NCI-H2171 treated with DMSO at 0.1 percent for 48 hours (cell line): ENCODE measurements at places on chromosomes 16 and 17.

- no peak for DNase-seq
Observed at GRCh38 chr16:1950559-1950958, 3.9 kb downstream of the RPL3L start.

GRCh38 chr17:45314741-45315647, 1.8 kb downstream of the MAP3K14 start:
- DNase-seq, result no peak

GRCh38 chr17:70655176-70655958, 486.0 kb downstream of the KCNJ2 start:
- peak; percentile 18 for DNase-seq

GRCh38 chr17:48037838-48038323, 284 bp upstream of the COPZ2 start:
- DNase-seq, result no peak

GRCh38 chr17:55116440-55116914, 147.9 kb downstream of the STXBP4 start:
- DNase-seq, result no peak

GRCh38 chr16:87784812-87785211, 19.0 kb upstream of the KLHDC4 start:
- no peak for DNase-seq

DNA sequence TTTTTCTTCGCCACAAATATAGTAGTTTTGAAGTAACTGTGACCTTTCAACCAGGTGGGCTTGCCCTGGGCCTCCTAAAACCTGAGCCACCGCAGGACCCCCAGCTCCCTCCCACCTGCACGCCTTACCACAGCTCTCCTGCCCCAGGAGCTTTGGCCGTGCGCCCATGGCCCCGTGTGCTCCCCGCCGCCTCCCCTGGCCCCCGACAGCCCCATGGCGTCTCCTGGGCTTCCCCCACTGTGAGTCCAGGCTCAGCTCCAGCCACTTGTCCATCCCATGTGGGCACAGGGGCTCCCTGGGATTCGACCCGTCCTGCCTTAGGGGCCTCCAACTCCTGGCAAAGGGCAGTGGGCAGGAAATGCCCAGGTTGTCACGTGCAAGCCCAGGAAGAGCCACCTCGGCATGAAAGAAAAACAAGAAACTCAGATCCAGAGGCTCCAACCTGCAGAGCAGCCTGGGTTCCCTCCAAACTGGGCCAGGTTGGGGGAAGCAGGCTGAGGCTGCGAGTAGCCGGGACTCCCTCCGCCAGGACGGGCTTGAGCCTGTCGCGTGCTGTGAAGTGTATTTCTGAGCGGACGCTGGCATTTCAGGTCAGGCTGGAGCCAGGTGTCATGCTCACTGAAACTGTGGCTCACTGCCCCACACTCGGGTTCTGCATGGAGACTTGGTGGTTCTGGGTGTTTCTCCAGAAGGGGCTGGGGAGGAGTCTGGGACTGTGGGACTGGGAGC, 5.8 kb downstream of the LGALS3BP start:
- DNase-seq, result no peak

- no peak for DNase-seq
Observed at GRCh38 chr16:647173-647902, 1.8 kb upstream of the WDR90 start.

- no peak for DNase-seq
Observed at GRCh38 chr17:6568184-6568758, 11.9 kb upstream of the PITPNM3 start.

DNA sequence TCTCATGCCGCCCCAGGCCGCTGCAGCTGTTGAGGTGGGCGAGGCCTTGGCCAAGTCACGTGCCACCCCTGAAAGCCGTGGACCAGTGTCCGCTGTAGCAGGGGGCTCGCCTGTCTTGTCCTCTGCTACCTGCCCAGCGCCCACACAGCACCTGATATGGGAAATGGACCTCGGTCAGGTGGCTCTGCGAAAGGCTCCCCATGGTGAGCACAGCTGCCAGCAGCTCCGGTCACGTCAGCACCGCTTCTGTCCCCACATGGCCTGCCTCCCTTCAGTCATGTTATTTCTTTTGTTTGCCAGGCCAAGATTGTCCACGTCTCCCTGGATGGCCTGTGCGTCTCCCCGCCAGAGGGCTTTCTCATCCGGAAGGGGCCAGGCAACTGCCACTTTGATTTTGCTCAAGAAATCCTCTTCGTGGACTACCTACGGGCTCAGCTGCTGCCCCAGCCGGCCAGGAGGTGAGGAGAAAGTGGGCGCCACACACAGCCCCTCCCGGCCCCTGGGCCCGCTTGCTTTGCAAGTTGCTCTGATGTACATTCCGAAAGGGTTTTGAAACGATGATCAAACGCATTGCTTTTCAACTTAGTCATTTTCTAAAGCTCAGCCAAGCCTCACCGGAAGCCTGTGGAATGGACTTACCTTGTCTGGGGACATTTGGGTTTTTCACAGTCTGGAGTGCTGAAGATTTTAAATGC, 219.8 kb downstream of the KATNIP start:
- no peak for DNase-seq

DNA sequence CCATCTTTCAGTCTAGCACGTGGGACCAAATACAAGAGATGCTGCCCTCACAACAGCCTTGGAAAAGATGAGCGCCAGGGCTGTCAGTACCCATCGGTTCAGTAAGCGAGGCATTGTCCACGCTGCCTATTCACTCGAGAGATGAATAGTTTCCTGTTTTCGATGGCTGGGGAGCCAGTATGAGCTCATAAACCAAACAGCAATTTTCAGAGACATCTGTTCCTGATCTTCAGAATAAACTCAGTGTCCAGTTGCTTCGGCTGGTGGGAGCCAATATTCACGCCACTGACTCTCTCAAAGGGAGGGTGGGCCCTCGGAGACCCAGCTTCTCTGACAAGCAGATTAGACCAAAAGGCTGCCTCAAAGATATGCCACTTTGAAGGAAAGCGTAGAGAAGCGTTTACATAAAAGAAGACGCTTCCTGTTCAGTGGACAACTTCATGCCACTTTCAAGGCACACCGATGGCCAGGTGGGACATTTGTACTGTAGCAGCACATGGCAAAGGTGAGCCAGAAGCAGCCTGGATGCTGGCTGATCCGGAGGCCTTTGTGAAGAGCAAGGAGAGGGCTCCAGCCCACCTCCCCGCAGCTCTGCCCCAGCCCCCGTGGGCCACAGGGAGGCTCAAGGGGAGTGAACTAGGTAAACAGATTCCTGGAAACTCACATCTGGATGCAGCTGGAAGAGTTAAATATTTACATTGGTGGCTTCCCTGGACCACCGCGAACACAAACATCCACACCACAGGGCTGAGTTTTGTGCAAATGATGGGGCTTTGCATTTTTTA, 6.0 kb downstream of the TIMM22 start:
- no peak for DNase-seq

GRCh38 chr17:45782889-45783592, 1.1 kb upstream of the CRHR1 start:
- peak; percentile 50 for DNase-seq

GRCh38 chr17:65092262-65092661, 35.7 kb upstream of the GNA13 start:
- DNase-seq, result no peak

DNA sequence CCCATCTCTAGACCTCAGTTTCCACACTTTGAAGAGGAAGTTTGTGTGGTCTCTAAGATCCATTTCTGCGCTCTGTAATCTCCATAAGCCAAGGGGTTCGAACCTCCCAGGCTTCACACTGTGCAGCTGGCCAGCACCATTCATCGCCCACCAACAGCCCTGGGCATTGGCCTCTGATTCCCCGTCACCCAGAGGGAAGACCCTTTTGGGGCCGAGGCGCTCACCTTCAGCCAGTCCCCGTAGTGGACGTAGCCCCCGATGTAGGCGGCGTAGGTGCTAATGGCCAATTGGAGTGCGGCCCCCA, 678 bp downstream of the TMEM101 start:
- no peak for DNase-seq

DNA sequence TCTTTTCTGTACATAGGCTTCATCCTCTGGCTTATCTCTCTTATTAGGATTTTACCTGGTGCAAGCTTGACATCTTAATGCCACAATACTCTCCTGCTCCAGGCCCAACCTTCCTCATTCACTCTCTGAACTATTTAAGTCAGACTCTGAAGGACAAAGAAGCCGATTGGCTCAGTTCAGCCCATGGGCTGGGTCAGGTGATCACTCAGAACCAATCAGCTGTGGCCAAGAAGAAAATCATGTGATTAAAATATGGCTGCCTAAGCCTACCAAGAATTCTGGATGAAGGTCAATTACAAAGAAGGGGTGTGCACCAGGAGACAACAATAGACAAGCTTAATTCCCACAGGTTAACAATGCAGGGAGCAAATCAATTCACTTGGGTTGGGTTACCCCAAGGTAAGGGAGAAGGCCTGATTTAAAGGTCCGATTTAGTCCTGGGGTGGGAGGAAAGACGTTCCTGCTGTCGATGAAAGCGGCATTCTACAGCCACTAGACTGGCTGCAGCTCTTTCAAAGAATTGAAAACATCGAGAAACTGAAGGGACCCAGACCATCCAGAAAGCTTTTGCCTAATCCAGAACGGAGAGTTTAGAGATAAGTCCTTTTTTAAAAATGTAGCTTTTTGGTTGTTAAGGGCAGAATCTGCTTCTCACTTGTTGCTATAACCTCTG, 42.9 kb upstream of the NFAT5 start:
- peak; percentile 84 for DNase-seq

GRCh38 chr17:66492561-66493005, 190.2 kb downstream of the PRKCA start:
- DNase-seq, result no peak

- no peak for DNase-seq
Observed at GRCh38 chr17:835263-835662, 53.1 kb downstream of the MRM3 start.

DNA sequence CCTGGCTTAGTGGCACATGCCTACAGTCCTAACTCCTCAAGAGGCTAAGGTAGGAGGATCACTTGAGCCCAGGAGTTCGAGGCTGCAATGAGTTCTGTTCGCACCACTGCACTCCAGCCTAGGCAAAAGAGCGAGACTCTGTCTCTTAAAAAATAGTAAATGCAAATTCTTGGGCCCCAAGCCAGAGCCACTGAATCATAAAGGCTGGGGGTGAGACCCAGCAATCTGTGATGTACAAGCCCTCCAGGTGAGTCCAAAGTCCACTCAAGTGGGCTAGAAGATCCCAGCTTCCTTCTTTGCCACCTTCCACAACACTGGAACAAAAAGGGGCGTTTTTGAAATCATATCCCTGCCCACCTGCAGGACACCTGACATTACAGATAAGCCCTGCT, 16.9 kb downstream of the TRIM25 start:
- DNase-seq, result no peak

- DNase-seq, result peak; percentile 39
Observed at GRCh38 chr17:49779739-49780231, 8.7 kb upstream of the KAT7 start.

DNA sequence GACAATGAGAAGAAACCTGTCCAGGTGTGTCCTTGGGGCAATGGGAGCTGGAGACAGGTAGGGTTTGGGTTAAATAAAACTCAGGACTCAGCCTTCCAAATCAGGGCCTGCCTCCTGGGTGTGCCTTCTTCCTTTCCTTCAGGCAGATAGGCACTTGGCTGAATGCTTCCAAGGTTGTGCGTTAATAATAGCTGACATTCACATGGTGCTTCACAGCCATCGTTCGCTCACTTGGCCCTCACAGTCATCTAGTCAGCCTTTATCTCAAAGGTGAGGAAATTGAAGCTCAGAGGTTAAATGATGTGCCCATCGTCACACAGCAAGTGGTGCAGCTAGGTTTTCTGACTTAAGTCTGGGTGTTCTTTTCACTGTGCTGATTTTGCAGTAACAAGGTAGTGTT, 9.5 kb downstream of the NFE2L1 start:
- no peak for DNase-seq

DNA sequence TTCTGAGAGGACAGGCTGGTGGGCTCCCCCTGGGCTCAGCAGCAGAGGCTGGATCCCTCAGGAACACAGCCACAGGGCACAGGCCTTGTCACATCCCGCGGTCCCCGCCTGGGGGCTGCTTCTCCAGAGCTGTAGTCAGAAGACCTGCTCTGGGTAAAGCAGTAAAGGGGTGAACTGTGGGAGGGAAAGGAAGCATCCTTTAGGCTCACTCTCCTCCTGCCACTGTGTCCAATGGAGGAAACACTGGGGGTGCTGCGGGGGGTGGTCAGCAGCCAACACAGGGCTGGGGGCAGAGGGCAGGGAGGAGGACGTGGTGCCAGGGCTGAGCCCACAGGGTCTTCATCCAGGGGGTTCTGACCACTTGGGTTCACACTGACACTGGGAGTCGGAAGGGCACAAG, 5.0 kb upstream of the SLC38A8 start:
- DNase-seq, result no peak

- peak; percentile 7 for DNase-seq
Observed at GRCh38 chr16:77788181-77789084, at the start of gene VAT1L. TSS of gene VAT1L (plus strand) at chr16:77788564. CDS start at chr16:77788683, 119 bp downstream.

- no peak for DNase-seq
Observed at GRCh38 chr17:37820995-37821713, 76.3 kb upstream of the HNF1B start.

- DNase-seq, result peak; percentile 55
Observed at GRCh38 chr17:49694847-49695697, 12.7 kb downstream of the SLC35B1 start.

GRCh38 chr16:3645504-3646347, 8.8 kb upstream of the DNASE1 start:
- DNase-seq, result no peak

- DNase-seq, result no peak
Observed at GRCh38 chr17:66684731-66685130, 150.2 kb upstream of the CACNG5 start.

GRCh38 chr17:82841921-82842596, 2.2 kb upstream of the ZNF750 start:
- no peak for DNase-seq

GRCh38 chr16:19283637-19284036, 1.9 kb upstream of the CLEC19A start:
- peak; percentile 5 for DNase-seq

- DNase-seq, result no peak
Observed at GRCh38 chr16:22948058-22948602, 134.2 kb downstream of the HS3ST2 start.

DNA sequence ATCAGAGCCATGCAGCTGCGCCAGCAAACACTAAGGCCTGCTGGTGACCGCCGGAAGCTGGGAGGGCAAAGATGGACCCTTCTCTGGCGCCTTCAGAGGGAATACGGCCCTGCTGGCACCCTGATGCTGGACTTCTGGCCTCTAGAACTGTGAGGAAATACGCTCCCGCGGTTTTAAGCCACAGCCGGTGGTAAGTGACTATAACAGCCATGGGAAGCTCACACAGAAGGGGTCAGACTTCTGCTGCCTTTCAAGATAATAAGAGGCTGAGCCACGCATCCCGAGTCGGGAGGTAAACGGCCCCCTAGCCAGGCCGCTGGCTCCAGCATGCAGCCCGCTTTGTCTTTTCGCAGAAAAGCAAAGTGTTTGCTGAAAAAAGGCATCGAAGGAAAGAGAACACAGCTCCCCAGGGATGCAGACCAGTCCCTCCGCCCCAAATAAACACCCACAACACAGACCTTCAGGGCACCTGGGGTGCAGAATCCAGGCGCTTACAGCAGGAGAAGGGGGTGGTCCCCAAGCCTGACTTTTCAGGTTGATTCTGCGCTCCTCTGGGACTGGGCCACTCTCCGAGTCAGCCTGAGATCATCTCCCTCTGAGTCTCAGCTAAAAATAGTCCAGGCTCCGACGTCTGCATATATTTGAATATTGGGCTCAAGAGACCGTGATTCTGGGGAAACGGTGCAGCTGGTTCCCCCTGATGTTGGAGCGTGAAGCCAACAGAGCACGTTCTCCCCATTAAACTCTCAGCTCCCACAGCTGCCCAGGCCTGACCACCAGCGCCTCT, 89.7 kb downstream of the MGAT5B start:
- no peak for DNase-seq
